ENCODE measurements at places on chromosomes 12 and 14.

GRCh38 chr14:96958057-96958456 is 160.9 kb downstream of the VRK1 start:
- DNase-seq: no peak

DNA sequence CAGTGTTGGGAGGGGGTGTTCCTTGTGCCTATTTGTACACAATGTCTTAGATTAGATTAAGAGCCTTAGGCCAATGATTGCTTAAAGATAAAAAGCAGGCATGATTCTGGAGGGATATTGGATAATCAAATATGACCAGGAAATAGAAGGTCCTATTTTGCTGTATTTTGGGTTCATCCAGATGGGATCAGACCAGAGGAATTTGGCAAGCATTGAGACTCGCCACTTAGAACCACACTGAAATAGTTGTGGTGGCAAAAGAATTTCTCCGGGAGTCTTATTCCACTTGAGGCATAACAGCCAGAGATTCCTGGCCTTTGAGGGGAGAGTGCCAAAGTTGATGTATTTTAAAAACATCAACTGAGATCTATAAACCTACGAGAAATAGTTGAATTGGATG is 327.2 kb downstream of the RAD51B start:
- DNase-seq: peak; percentile 82

- no peak for DNase-seq
Observed at GRCh38 chr14:83707056-83707455, 1822.9 kb upstream of the FLRT2 start.

DNA sequence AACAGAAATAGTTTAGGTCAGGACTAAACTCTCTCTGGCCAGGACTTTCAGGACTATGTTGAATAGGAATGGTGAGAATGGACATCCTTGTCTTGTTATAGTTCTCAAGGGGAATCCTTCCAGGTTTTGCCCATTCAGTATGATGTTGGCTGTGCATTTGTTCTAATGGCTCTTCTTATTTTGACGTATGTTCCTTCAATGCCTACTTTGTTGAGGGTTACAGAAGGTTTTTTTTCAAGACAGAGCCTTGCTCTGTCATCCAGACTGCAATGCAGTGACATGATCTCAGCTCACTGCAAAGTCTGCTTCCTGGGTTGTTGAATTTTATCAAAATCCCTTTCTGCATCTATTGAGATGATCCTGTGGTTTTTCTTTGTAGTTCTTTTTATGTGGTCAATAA is 79.5 kb upstream of the NID2 start:
- no peak for DNase-seq

GRCh38 chr12:111677186-111677585 is 8.6 kb downstream of the BRAP start:
- DNase-seq: no peak

DNA sequence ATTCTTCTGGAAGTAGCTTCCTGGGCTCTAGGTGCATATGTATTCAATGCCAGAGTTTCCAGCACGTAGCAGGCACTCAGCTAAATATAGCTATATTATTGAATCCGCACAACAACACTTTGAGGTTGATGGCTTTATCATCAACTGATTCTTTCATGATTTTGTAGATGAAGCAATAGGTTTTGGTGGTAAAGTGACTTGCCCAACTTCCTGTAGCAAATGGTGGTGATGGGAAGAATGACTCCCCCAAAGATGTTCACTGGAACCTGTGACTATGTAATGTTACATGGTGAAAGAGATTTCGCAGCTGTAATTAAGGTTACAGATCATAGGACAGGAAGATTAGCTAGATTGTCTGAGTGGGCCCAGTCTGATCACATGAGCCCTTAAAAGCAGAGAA is 3.2 kb downstream of the TDRD9 start:
- DNase-seq: no peak

DNA sequence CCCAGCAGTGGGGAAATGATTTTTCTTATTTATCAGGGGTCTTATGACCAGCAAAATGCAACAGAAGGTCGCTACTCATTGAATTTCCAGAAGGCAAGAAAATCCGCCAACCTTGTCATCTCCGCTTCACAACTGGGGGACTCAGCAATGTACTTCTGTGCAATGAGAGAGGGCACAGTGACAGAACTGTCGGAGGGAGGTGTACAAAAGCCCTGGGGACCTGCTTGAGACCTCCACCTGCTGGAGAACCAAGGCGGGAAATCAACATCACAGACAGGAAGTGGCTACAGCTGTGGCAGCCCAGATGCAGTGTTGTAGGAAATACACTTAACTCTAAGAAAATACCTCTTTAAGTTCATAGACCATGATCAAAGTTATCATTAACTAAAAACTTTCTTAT is 250.9 kb upstream of the OR4E1 start:
- no peak for DNase-seq

GRCh38 chr14:94686511-94687160 is 74.4 kb downstream of the SERPINA3 start:
- DNase-seq: no peak

DNA sequence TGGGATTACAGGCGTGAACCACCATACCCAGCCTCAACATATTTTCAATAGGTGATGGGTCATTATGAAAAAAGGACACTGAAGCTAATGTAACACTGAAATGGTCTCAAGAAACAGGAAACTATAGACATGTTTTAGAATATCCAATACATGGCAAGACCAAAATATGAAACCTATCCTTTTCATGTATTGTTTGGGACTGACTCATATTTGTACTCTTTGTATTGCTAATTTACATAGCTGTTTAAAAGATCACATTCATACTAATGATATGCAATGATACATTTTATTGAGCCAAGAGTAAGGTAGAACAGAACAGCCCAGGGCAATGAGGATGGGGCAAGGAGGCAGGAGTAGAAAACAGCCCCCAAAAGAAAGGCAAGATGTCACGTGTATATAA is 32.6 kb downstream of the RESF1 start:
- no peak for DNase-seq

- no peak for DNase-seq
Observed at GRCh38 chr12:18747895-18748294, 10.0 kb downstream of the CAPZA3 start.

DNA sequence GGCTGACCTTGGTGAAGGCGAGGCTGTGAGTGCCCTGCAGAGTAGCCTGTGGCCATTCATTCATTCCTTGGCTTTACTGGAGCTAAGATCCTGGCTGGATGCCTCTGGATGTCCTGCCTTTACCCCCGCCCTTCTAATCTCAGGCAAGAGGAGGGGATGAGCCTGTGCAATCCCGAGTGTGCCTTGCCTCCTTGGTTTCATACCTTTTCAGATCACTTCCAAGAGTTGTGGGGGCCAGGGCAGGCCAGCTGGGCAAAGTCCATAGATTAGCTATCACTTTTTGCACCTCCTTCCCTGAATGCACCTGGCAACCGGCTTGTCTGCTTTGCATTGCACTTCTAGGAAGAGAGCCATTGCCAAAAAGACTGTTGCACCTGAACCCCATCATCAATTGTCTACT is 1.5 kb downstream of the VRTN start:
- DNase-seq: no peak

GRCh38 chr12:100688451-100688864 is 106.1 kb upstream of the ANO4 start:
- DNase-seq: no peak
